T-helper 2 cell (primary cell): ENCODE measurements at places on chromosomes 16 and 17.

DNA sequence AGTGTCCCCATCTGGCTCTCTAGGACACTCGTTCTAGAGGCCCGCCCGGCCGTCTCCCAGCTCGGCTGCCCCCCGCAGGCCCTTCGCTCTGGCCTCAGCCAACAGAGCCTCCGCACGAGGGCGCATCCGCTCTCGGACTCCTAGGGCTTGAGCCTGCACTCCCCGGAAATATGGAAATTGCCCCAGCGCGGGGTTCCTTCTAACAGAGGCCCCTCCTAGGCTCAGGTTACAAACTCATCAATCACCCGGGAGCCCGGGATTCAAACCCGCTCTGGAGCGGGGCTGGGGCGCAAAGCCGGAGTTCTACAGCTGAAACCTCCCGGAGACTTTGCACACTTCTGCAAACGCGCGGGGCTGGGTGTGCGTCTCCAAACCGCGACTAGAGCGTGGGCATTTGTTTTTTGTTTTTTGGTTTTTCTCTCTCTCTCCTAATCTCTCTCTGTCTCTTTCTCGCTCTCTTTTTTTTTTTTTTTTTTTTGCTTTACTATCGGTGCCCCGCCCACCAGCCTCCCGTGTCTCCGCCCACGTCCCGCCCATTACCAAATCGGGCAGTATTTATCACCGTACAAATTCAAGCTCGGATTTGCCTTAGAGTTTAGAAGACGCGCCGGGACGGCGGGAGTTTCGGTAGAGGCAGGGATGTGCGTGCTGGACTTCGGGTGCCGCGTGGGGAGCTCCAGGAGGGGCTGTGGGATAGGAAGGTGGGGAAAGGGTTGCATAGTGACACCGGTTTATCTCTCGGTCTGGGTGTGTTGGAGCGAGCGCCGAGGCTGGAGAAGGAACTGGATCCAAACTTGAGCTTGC lies 2.4 kb upstream of the FOXL1 start:
- DNase-seq: peak; percentile 33

GRCh38 chr16:19094542-19095365 lies 19.0 kb upstream of the ITPRIPL2 start:
- no peak for DNase-seq

- DNase-seq: no peak
These were observed 62.4 kb downstream of the VAT1L start for GRCh38 chr16:77850636-77851333.

GRCh38 chr16:77221482-77221881 lies 22.3 kb downstream of the SYCE1L start:
- no peak for DNase-seq

DNA sequence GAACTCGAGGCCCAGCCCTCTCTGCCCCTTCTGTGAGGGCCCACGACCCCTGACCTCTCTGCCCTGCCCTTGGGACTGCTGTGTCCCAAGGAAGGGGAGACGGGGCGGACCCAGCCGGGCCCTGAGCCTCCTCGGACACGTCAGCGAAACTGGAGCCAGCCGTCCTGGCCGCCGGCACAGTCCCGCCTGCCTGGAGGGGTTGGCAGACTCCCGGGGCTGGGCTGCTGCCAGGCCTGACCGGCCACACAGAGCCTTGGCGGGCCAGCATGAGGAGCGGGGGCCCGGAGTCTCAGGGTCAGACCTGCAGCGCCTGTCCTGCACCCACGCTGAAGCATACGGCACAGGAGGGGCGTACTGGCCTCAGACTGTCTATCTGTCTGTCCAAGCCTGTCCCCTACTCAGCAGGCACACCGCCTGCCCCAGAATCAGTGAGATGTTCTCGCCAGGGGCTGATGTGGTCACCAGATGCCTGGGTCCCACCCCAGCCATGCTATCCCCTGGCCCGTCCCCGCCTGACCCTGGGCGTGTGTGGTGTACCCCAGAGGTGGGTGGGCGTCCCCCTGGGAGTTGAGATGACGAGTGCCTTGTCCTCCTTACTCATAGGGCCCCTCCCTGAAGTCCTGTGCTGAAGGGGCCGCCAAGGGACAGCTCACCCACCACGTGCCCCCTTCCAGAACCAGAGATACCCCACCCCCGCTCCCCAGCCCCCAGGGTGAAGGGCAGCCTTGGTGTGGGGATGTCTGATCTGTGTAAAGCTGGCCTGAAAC lies 4.7 kb downstream of the VASN start:
- no peak for DNase-seq

DNA sequence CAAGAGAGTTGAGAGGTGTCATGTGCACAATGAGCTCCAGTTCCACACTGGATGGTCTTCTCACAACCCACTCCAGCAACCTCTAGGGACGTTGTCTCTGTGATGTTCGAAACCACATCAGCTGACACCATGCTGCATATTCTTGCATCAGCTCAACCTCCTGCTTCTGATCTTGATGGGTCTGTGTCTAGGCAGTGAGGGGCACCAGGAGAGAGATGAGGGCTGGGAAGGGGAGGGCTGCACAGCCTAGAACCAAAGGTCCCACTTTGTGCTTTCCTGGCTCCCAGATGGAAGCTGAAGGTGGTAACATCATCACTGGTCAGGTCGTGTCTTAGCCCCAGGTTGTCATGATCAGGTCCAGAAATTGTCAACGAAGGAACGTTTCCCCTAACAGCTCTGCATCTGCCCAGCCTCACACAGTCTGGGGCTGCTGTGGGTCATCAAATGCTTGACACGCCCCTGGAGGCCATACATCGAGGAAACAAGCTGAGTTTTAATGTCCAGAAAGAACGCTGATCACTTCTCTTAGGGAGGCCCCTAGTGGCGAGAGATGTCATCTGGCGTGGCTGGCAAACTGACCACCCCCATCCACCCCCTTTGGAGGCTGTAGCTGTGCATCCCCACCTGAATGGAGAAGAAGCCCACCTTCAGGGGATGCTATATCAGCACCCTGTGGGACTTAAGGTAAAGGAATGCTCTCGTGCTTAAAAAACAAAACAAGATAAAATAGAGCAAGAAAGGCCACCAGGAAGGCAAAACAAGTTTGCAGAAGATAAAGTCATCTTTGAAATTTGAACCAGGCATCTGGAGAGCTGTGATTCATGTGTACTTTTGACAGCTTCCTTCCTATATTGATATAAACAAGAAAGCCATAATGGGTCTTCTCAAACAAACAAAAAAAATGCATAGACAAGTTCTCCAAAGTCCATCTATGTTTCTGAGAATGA lies 58.3 kb downstream of the WIPI1 start:
- DNase-seq: peak; percentile 58

DNA sequence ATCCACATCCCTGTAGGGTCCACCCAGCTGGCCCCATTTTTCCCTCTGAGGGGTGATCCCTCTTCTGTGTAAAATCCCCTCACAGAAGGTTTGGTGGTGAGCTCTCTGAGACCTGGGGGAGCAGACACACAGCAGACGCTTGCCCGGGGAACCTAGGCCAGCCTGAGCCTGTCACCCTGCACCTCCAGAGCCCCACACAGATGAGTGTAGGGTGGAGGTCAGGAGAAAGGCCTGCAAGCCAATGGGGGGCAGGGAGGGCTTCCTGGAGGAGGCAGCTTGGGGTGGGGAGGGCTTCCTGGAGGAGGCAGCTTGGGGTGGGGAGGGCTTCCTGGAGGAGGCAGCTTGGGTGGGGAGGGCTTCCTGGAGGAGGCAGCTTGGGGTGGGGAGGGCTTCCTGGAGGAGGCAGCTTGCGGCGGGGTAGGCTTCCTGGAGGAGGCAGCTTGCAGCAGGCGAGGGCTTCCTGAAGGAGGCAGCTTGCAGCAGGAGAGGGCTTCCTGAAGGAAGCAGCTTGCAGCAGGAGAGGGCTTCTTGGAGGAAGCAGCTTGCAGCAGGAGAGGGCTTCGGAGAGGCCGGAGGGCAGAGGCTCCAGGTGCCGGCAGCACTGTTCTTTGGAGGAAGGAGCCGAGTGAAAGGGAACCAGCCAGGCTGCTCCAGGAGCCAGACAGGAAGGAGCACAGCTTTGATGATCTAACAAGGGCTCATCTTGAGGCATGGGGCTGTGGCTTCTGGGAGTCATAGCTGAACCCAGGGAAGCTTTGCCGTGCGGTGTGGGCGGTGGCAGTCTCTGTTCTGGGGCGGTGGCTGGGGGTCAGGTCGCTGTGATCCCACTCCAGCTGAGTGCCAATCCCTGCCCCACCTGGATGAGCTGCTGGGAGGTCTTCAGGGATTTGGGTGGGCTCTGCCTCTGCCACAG lies 83.7 kb upstream of the ZNF469 start:
- DNase-seq: no peak

DNA sequence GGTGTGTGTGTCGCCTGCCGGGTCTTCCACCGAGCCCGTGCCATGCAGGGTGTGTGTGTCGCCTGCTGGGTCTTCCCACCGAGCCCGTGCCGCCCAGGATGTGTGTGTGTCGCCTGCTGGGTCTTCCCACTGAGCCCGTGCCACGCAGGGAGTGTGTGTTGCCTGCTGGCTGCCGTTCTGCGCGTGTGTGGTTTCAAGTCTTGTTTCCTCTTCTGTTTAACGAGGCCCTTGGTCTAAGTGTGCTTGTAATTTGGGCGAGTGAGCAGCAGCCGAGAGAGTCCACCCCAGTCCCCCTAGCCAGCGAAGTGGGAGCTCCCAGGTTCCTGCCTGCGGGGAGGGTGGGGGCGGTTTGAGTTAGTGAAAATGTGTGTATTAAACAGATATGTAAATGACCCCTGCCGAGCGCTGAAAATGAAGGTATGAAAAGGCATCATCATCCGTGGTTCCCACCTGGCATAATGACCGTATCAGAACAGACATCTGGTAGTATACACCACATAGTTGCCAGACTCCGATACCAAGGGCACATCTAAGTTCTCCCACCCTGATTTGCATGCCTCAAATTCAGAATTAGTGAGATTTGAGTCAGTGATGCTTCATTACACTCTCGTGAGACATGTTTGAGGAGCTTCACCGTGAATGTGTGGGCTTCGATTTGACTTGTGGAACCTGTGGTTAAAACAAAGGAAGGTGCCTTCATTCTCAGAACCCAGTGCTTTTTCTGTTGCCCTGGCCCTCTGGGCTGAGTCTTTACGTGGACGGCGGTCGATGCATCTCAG lies 114.5 kb upstream of the CHMP6 start:
- DNase-seq: peak; percentile 99

- DNase-seq: no peak
These were observed 23.4 kb downstream of the ATPAF2 start for GRCh38 chr17:18015593-18015992.

- no peak for DNase-seq
These were observed 547 bp downstream of the VMP1 start for GRCh38 chr17:59707971-59708430.

GRCh38 chr17:77203846-77204245 lies 63.1 kb downstream of the SEC14L1 start:
- no peak for DNase-seq

DNA sequence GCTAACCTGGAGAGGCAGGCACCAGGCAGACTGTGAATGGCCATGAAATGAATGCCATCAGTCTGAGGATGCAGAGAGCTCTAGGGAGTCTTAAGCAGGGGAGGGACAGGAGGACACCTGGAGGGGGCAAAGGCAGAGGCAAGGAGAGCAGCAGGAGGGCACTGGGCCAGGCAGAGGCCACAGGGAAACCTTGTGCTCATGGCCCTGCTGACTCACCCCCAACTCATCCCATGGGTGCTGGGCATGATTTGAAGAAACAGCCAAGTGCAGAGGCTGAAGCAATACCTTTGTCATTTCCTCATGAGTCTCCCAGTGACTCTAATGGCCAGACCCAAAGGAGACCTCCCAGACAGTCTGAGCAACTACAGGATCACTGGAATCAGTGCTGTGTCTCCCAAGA lies 141.4 kb downstream of the TMEM132E start:
- no peak for DNase-seq

DNA sequence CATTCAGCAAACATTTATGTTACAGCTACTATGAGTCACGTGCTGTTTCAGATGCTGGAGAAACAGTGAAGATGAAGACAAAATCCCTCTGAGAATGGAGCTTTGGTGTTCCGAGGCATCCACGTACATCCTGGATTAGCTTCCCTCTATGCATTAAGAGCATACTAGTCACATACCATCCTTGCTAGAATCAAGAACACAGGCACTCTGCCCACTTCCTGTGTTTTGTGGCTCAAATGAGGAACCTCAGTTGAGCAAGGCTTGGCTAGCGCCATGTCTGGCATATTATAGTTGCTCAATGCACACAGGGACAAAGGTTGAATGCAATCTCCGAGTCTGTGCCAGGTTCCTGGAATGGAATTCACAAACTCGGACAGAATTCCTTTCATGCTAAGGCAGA lies 297.5 kb downstream of the XYLT1 start:
- no peak for DNase-seq

DNA sequence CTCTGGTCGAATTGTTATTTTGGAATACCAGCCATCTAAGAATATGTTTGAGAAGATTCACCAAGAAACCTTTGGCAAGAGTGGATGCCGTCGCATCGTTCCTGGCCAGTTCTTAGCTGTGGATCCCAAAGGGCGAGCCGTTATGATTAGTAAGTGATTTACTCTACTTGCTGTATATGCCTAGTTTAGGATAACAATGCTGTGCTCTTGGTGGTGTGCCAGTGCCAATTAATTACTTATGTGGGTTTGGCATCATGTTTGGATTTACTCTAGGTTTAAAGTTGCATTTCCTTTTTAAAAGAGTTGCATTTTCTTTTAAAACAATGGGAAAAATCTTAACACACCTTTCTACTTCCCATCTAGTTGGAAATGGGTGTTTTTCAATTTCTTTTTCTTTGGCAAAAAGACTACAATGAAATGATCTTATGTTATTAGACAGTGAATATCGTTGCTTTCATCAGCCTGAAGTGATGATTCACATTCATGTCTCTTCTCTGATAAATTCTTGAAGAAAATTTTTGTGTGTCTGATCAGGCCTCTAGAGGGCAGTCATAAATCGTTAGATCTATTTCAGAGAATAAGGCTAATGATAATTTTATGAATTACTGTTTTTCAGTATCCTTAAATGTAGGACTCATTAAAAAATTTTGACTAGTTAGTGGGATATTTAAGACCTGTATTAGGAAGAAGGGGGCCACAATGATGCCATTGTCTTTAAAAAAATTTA lies 5.6 kb downstream of the SF3B3 start:
- no peak for DNase-seq

DNA sequence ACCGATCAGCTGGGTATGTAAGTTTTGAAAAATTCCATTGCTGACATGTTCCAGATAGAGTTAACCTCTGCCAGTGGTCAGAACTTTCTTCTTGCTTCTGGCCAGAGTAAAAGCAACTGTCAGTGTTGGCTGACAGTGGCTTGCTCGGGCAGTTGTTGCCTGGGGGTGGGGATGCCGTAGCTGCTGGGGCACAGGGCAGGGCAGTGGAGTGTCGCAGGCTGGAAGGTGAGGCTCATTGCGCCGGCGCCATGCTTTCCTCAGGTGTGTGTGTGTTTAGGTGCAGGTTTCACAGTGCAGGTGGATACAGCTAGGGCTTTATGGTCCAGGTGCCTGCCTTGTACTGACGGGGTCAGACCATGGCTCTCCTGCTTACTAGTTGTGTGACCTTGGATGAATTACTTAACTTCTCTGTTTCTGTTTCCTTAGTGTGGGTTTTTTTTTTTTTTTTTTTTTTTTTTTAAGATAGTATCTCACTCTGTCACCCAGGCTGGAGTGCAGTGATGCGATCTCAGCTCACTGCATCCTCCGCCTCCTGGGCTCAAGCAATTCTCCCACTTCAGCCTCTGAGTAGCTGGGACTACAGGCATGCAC lies 156.4 kb downstream of the SNX29 start:
- DNase-seq: no peak

- no peak for DNase-seq
These were observed 269.1 kb downstream of the CDH13 start for GRCh38 chr16:82895843-82896242.
